ENCODE measurements at places on chromosomes 5 and 9. TPM values are rescaled to one million over a fixed set of nuclear protein-coding genes. Genes with fewer than 3 reads are reported as not detected.

GRCh38 chr9:73039271-73040263 is 86.7 kb upstream of the ALDH1A1 start:
- H3K27ac ChIP-seq = no peak overlapping the region
- H3K36me3 ChIP-seq = no peaks in the 10 kb centered on the region
- H3K27me3 ChIP-seq = peaks cover 60% of the 10 kb centered on the region
- H3K4me1 ChIP-seq = no peaks in the 10 kb centered on the region
- H3K4me3 ChIP-seq = no peak overlapping the region

- no peaks in the 10 kb centered on the region for H3K27me3 ChIP-seq
- H3K4me3 ChIP-seq = no peak overlapping the region
- no peak overlapping the region for H3K27ac ChIP-seq
Measured at GRCh38 chr9:101235105-101235866, 149.5 kb downstream of the BAAT start.

DNA sequence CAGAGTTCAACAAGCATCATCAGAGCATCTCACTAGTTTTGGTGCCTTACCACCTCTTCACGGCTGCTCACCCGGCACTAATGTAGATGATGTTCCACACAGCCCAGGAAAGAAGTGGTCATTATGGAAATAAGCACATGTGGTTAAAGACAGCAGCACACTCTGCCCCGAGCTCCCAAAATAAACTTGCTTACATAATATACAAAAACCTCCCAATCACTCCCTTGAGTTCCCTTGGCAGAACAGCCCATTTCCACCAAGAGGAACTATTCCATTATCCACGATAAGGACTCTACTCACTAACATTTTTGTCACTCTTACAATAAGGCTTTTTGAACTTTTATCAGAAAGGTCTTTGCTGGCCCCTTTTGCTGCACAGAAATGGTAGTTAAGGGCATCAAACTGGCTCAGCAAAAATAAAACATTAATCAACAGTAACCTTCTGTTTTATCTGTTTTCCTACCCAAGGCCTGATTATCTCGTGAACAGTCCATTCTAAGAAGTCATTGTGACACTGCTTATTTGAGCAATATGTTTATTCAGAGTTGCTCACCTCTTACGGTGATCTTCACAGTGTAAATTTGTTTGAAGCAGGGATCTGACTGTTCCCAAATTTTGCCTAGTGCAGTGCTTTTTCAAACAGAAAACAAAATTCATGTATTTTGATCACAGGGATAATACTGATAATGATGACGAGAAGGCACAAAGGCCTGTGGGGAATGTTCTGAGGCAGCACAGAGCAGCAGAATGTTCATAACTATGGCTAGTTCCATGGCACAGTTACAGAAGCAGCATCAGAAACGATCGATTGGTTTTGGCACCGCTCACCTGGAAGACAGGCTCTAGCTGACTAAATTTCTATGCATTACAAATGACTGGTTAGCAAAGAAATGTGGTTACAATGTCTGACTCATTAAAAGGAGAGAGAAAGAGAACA is 399.8 kb upstream of the PIK3R1 start:
- no peaks in the 10 kb centered on the region for H3K4me1 ChIP-seq
- DNase-seq = peak; percentile 1
- H3K36me3 ChIP-seq = no peaks in the 10 kb centered on the region
- no peak overlapping the region for H3K4me3 ChIP-seq
- no peak overlapping the region for H3K27ac ChIP-seq

DNA sequence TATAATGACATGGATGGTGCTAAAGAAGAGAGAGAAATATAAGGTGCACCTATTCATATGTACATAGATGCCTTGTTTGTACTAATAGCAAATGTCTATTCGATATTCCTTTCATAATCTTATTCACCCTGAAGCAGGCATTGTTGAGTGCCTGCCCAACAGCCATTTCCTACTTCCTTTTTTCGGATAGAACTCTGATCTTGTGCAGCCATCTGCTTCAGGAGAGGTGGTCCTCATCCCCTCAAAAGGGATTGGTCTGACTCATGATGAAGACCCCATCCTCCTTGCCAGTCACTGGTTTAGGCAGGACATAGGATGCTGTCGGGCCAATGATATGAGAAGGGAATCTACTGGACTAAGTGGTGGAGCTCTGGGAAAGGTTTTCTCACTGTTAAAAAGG is 8.4 kb upstream of the RANBP3L start:
- no peaks in the 10 kb centered on the region for H3K4me1 ChIP-seq
- H3K27me3 ChIP-seq = peaks cover 53% of the 10 kb centered on the region
- H3K4me3 ChIP-seq = no peak overlapping the region
- H3K36me3 ChIP-seq = no peaks in the 10 kb centered on the region
- DNase-seq = no peak

The SH3RF2 gene
- 6.2 TPM for total RNA-seq

The PCDHB5 gene
- total RNA-seq = 0.12 TPM
